ENCODE measurements at places on chromosomes 6 and 20.

DNA sequence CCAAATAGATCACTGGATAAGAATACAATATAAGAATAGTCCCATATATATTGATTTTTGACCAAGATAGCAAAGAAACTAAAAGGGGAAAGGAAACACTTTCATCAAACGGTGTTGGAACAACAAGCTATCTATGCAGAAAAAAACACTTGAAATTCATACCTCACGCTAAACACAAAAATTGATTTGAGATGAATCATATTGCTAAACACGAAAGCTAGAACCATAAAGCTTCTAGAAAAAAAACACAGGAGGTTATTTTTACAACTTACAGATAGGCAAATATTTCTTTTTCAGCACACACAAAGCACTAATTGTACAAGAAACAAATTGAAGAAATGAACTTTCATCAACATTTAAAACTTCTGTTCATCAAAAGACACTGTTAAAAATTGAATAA is 36.7 kb upstream of the TMEM14A start:
- no peak for DNase-seq

- DNase-seq = no peak
Observed at GRCh38 chr20:19653327-19653726, 104.7 kb upstream of the RIN2 start.

DNA sequence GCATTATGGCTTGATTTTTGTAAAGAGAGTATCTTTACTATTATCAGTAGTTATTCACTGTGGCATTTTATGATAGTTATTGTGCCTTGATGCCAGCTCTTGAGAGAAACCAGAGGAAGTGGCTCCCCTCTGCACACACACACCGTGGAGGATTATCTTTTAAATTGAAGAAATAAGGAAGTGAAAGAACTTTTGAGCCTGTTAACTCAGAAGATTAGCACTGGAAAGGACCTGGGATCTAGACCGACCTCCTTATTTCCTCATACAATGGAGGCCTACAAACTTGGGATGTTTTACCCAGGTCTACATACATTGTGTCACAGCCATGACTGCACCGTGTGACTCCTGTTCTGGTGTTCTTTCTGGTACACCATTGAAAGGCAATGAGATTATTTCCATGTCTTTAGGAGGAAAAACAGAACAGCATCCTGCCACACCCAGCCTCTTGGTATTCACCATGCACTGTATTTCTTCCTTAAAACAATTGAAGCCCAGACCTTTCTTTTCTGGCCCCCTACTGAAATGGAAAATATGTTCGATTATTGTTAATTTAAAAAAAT is 40.6 kb downstream of the HECA start:
- no peak for DNase-seq

- no peak for DNase-seq
Observed at GRCh38 chr6:20404641-20405032, 3.0 kb downstream of the E2F3 start.

DNA sequence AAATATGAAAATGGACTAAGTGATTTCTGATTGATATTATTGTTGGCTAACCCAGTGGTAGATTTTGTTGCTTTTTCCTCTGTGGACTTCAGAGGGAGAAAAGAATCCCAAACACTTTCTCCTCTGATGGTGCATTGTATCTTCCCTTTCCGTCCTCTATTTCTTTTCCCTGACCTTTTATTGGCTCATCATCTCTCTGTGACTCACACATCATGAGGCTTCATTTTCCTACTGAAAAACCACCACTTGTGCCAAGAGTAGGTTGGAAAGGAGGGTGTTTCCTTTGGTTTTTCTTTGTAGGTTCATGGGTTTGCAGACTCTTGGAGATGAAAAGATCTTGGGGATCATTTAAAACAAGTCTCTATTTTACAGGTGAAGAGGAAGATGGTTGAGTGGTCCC is 311.7 kb upstream of the JAG1 start:
- no peak for DNase-seq

DNA sequence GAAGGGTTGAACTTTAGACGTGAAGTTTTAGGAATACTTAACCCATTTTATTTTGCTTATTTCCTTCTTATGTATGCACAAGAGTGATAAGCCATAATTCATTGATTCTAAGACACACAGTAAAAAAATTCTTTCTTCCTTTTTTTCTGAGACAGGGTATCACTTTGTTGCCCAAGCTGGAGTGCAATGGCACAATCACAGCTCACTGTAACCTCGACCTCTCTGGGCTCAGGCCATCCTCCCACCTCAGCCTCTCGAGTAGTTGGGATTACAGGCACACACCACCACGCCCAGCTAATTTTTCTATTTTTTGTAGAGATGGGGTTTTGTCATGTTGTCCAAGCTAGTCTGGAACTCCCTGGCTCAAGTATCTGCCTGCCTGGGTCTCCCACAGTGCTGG is 116.6 kb upstream of the RNF24 start:
- no peak for DNase-seq

DNA sequence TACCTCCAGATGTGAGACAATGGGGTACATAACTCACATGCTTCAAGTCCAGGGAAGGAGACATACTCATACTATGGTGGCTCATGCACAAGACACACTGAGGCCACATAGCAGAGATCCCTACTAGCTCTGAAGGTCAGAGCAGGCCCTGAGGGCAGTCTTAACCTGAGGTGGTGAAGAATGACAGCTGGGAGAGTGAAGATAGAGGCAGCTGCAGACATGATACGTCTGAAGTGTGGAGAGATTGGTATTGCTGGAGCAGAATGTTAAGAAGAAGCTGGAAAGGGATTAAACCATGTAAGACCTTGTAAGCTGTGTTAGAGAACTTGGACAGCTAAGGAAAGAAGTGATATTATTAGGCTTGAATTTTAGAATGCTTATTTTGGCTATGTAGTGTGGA is 32.9 kb downstream of the PGM3 start:
- no peak for DNase-seq
